ENCODE measurements at places on chromosomes 12 and 14.

- DNase-seq = no peak
These were observed 2.1 kb downstream of the DAO start for GRCh38 chr12:108881953-108882352.

DNA sequence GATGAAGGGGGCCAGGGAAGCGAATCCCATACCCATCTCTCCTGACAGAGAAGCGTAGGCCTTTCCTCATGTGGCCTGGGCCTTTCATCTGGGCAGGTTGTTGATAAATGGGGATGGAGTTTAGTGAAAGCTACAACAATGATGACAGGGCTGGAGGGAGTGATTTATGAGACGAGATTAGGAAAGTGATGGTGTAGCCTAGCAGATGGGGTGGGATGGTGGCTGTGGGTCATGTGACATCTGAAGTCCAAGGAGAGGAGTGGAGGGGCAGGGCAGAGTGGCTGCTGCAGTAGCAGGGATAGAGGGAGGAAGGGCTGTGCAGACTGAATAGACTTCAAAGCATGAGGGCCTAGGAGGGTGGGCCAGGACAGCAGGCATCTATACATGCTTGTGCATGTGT lies 85.5 kb downstream of the ADCK1 start:
- no peak for DNase-seq

GRCh38 chr14:64818151-64818550 lies 61.6 kb downstream of the SPTB start:
- DNase-seq = no peak

- DNase-seq = no peak
These were observed 12.1 kb upstream of the IFI27 start for GRCh38 chr14:94098326-94098992.

- no peak for DNase-seq
These were observed 285.9 kb downstream of the BMP4 start for GRCh38 chr14:53670701-53671100.

DNA sequence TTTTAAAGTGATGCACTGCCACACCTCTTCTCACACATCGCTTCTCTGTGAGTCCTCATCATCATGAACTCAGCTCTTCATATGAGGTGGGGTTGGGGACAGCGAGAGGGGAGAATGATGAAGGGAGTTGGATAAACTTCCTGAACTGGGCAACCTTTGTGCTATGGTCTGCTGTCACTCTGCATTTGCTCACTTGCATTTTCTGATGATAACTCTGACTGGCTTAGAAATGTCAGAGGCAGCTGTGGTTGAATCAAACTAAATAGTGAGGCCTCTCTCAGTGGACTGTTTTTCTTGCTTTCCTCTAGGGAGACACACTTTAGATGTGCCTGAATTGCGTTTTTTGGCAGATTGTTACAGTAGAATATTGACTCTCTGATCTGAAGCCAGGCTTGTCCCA lies 55.2 kb upstream of the NFKBIA start:
- no peak for DNase-seq

- no peak for DNase-seq
These were observed 148.9 kb downstream of the SAMD4A start for GRCh38 chr14:54715811-54716210.

GRCh38 chr14:23307687-23308644 lies 1.3 kb downstream of the BCL2L2 start:
- no peak for DNase-seq

DNA sequence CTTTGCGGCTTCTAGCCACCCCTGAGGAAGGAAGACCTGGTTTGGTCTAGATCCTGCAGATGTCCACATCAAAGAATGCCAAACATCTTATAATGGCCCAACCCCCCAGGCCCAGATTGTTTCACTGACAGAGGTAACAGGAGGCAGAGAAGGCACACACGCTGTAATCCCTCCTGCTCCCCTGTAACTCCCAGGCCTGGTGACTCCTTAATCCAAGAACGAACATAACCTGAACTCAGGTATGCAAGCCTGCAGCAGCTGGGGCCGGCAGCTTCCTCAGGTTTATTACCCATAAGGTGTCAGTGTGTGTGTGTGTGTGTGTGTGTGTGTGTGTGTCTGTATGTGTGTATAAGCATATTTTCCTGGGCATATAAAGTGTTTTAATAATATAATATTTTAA lies 52.7 kb downstream of the ERH start:
- DNase-seq = peak; percentile 42

DNA sequence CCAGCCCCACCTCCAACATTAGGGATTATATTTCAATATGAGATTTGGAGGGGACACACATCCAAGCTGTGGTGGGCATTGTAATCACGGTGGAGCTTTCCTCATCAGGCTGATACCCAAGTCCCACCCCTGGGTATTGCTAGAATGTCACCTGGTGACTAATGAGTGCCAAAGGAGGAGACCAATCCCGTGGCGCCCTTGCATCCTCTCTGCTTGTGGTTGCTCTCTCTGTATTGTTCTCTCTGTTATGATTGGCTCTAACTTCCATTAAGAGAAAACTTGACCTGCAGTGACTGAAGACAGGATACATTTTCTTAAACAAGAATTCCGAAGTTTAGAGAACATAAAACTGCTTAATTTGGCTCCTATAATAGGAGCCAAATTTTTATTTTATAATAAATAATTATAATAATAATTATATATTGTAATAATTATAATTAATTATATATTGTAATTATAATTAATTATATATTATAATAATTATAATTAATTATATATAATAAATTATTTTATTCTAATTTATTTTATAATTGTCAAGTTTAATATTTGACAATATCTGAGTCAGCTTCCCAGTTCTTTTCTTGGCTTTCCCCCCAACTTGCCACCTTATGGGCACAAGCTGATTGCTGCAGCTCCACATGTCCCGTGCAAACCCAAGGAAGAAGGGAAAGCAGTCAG lies 420.1 kb downstream of the DIO2 start:
- no peak for DNase-seq

DNA sequence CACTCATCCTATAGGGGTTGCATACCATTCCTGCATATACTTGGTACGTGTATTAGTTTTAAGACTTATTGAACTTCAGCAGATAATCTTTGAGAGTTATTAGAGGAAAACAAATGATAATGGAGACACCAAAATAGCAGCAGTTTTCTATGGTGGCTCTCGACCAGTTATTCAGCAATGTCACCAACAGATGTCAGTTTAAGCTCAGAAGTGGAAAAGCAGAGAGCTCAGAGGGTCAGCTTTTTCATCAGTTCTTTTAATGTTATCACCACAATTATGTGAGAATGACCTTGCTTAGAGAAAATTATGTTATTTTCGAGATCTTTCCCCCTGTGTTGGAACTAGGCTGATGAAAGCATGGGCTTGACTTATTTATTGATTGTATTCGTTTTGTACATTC lies 32.0 kb downstream of the PTPN11 start:
- DNase-seq = no peak

GRCh38 chr12:90229407-90230170 lies 521.0 kb upstream of the ATP2B1 start:
- peak; percentile 37 for DNase-seq

- DNase-seq = no peak
These were observed 13.7 kb downstream of the SPX start for GRCh38 chr12:21539797-21540196.

- peak; percentile 73 for DNase-seq
These were observed 636 bp downstream of the FBXO33 start for GRCh38 chr14:39431416-39432178.

All from neural progenitor cell (in vitro differentiated cells).